ENCODE measurements at places on chromosomes 2 and 18.

GRCh38 chr2:100141906-100142305 is 484 bp downstream of the AFF3 start:
- DNase-seq, result no peak

DNA sequence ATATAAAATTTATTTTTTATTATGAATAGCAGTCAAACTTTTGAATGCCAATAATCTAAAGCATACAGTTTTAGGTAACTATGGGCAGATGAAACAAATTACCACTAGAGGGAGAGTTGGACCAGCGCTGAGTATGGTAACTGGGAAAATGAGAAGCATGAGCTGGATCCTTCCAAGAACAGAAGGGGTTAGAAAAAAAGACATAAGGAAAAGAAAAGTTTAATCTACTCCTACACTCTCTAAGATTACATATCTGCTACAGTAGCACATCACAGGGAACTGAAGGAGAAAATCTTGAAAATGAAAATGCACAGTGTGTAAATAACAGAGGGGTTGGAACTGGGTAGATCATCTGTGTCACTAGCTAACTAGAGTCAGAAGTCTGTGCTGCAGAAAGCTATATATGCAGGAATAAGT is 15.5 kb downstream of the REG3G start:
- DNase-seq, result no peak

DNA sequence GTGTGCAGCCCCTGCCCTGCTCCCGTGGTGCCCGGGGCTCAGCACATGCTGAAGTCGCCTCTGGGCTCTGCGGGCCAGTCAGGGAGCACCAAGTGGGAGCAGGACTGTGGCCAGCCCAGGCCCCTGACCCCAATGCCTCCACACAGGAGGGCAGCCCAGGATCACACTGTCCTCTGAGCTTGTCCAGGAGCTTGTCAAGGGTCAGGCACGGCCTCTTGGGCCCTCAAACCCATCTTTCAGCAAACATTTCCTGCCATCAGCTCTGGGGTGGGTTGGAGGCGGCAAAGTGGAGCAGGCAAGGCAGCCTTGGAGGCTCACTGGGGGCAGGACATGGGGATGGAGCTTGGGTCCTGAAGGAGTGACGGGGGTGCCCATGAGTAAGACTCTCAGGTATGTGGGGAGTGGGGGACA is 10.3 kb downstream of the SNED1 start:
- no peak for DNase-seq

DNA sequence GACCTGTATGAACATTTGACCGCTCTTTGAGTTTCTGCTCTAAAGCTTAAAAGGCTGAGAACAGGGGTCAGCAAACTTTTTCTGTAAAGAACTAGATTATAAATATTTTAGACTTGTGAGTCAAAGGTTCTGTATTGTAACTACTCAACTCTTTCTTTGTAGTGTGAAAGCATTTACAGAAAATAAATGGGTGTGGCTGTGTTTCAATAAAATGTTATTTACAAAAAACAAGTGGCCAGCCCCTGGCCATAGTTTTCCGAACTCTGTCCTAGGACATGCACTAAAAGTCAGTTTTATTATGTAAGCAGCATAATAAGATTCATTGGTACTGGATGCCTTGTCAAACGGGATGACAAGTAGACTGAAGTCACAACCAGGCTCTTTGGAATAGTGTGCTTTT is 434.9 kb downstream of the ZEB2 start:
- DNase-seq, result no peak

DNA sequence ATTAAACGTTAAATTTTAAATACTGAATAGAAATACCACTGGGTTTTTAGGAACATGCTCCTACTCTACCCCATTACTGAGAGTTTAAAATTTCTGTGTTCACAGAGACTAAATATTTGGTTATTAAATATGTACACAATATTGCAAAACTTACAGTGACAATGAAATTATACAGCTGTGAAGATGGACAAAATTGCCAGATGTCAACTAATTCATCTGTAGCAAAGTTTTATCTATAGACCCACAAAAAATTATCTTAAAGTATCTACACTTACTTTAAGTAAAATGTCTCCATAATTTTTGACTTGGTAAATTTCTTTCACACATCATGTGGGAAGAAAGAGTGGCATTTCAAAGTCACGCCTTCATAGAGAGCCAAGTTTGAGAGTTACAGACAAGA is 213.1 kb downstream of the CD226 start:
- DNase-seq, result no peak

DNA sequence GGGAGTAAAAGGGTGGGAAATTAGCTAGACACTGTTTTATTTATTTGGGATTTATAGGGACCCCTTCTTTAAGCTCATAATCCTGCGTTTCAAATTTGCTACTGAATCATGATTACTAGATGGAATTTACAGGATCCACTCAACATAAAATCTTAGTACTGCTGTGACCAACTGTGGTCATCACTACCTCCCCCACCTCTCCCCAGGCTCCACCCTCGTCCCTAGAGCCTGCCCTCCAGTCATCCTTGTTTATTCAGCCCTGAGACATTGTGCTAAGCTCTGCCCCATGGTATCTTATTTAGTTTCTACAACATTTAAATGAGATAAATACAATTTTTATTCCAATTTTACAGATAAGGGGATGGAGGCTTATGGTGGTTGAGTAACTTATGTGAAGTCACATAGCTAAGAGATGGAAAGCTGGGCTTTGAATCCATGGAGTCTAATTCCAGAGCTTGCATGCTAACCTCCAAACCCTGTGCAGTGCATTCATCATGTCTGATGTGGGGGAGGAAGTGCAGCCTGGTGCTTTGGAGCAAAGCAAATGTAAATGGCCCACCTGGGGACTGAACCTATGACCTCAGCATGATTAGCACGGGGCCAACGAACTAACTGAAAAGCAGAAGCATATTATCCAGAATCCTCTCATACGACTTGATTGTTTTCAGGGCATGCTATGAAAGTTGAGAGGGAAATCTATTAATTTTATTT is 502.4 kb downstream of the TMEM182 start:
- no peak for DNase-seq

DNA sequence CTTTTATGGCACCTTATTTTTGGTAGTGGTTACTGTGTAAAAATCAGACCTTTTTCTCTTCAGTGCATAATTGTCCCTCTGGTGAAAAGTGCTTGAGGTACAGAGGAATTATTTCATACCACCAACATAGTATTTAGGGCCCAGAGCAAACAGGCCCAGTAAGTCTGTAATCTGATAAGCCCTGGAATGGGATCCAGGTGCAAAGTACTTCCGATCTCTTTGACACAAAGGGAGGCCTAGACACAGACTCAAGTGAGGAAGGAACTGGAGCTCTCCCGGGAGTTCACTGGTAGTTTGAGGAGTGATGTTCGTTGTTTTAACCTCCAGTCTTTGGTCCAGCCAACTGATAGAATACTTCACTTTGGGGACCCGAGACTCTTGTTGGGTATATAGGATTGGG is 57.4 kb downstream of the RAB31 start:
- no peak for DNase-seq

- no peak for DNase-seq
These were observed 65.6 kb upstream of the REV1 start for GRCh38 chr2:99555404-99555803.

- DNase-seq, result no peak
These were observed 212.5 kb downstream of the ZFP36L2 start for GRCh38 chr2:43013821-43014345.

DNA sequence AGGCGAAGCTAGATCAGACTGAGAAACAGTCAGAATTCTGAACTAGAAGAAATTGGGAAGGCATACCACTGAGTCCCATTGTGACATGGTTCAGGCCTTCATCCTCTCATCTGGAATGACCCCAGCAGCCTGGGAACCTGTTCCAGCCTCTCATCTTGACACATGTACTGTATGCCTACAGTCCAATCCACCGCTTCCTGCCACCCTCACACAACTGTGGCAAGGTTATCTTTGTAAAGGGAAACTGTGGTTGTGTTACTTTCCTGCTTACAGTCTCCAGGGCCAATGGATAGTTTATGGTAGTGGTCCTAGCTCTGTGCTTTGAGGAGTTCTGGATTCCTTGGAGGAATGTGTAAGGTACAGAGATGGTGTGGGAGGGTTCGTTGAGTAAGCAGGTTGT is 296.9 kb upstream of the TRIB2 start:
- DNase-seq, result no peak

- DNase-seq, result no peak
These were observed 22.1 kb upstream of the LBH start for GRCh38 chr2:30209227-30209626.
